ENCODE measurements at places on chromosomes 4 and X.

DNA sequence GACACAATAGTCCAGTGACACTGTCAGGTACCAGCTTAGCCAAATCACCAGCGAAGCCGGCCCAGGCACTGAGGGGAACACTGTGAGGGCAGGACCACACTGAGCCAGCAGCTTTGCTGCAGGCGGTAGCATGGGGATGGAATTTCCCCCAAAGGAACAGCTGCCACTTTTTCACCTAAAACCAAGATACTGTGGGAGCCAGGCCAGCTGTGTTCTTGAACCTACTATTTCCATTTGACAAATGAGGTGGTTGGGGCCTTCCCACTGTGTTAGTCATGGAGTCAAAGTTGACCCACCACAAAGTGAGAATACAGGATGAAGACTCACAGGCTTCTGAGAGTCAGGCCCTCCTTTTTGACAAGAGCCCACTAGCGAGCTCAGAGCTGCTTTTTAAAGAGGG lies 70.7 kb upstream of the SH3RF1 start:
- no peak for DNase-seq

- no peak for DNase-seq
Observed at GRCh38 chrX:1883772-1884171, 268.9 kb downstream of the ASMT start.

- no peak for DNase-seq
Observed at GRCh38 chrX:43734444-43734843, 78.3 kb downstream of the MAOA start.

- DNase-seq, result no peak
Observed at GRCh38 chrX:78092296-78092695, 11.8 kb upstream of the PGK1 start.

DNA sequence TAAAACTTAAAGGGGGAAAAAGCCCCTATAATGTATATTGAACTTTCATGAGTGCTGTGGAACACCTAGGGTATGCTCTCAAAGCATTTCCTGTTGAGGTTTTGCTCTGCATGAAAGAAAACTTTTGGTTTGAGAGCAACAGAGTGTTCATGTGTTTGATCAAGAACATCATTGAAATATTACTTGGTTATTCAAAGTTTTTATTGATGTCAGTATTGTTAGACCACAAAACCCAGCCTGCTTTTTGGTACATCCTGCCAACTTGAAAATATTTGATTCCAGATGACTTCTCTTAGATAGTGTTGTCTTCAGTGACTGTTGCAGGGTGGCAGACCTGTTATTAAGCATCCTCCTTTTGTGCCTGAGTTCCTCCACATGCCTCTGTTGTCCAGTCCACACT lies 68.0 kb downstream of the N4BP2 start:
- no peak for DNase-seq

GRCh38 chrX:123975180-123975579 lies 13.7 kb downstream of the STAG2 start:
- no peak for DNase-seq

- no peak for DNase-seq
Observed at GRCh38 chr4:142351958-142352357, 494.1 kb downstream of the INPP4B start.

DNA sequence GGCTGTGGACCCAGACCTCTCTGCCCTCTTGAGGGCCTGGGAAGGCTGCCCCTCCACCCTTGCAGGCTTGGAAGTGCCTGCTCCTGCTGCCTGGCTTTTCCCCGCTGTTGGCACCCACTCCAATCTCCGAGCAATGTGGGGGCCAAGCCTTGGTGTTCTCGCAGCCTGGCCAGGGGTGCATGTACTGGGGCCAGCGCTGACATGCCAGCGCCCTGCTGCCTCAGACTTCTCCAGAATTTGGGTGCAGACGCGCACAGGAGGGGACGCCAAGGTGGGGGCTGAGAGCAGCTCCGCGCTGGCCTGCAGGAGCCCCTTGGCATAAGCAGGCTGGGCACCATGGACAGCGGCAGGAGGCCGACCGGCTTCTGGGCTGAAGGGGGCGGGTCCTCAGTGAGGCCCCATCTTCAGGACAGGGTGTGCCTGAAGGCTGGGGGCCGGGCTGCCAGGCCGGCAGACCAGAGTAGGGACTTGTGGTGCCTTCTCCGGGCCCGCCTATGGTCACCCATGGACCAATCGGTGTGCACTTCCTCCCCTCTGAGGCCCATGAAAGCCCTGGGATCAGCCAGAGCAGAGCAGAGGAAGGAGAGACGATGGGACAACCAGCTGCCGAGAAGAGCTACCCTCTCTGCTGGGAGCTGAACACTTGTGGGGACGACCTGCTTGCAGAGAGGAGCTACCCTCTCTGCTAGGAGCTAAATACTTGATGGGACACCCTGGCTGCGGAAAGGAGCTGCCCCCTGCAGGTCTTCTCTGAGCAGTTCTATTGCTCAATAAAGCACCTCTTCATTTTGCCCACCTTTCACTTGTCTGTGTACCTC lies 118.3 kb downstream of the DNAAF6 start:
- DNase-seq, result no peak

- DNase-seq, result no peak
Observed at GRCh38 chr4:143514497-143514896, 995 bp downstream of the SMARCA5 start.

DNA sequence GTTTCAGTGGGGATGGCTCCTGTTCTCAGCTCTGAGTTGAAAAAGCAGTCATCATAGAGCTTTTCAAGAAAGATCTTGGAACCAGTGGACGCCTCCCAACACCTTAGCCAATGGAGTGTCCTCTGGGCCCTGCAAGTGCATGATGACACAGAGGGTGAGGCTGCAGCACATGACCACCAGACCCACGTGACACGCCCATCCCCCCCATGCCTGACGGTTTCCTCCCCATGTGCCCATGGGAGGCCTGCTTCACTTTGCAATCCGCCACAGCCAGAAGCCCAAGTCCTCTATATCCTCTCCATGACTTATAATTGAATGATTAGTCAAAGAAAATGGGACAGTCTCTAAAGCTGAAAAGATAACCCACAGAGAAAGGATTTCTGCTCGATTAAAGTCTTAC lies 187.0 kb downstream of the AFAP1 start:
- DNase-seq, result no peak

- no peak for DNase-seq
Observed at GRCh38 chr4:144782345-144782744, 136.4 kb downstream of the HHIP start.
